ENCODE measurements at places on chromosomes 7 and 10. TPM values are rescaled to one million over a fixed set of nuclear protein-coding genes. Genes with fewer than 3 reads are reported as not detected.

GRCh38 chr10:100896876-100897461, 15.8 kb upstream of the SLF2 start:
- no peak for DNase-seq

GRCh38 chr7:27863880-27864279, 123.9 kb downstream of the TAX1BP1 start:
- no peak for DNase-seq

DNA sequence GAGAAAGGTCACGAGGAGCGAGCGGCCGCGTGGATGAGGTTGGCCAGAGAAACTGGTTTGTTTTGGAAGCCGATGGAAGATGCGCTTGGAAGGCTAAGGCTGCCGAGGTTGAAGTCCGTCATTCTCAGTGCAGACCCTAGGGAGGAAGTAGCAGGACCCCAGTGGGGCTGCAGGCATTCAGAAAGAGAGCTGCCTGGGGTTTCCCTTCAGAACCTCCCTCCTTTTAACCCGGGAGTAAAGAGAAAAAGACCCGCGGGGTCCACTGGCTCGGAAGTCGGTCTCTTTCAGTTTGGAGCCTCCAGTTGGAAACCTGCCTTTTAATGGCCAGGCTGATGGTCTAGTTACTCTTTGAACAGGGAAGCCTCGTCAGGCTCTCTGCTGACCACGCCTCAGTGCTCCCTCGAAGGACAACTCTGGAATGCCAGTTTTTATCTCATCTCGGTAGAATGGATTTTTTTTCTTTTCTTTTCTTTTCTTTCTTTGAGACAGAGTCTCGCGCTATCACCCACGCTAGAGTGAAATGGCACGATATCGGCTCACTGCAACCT, 188.6 kb downstream of the CUX1 start:
- no peak for DNase-seq

Gene PLCE1
- 2.0 TPM for polyA plus RNA-seq

DNA sequence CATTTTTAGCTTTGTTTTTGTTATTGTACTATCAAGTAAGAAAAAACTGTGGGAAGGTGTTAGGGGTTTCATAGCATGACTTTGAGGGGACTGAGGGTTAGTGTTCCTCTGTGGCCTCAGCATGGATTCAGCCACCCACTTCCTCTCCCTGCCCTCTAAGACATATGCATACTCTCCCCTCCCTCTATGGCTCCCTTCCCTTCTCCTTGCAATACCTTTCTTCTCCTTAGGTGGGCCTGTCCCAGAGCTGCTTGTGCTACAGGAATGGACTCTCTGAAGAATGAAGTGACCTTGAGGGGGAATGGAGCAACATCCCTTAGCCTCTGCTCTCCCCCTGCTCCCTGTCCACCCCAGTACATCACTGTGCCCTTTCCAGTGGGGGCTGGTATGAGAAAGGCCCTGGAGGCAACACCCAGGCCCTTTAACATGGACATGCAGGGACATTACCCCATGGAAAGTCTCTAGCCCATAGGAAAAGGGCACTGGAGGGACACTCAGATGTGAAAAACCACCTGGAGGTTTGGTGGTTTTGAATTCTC, 22.4 kb downstream of the CDH23 start:
- no peak for DNase-seq

DNA sequence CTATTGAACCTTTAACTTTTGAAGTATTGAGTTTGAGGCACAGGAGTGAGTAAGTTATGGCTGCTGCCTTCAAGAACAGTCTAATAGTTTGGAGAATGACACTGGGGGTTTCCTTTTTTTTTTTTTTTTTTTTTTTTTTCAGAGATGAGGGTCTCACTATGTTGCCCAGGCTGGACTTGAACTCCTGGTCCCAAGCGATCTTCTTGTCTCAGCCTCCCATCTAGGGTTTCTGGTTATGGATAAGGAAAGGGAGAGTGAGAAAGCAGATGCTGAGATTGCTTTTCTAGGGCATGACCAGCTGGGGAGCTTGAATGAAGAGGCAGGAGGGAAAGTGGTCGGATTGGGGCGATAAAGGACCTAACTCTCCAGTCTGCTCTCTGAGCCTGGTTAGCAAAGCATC, 59.9 kb upstream of the BTRC start:
- DNase-seq, result no peak

DNA sequence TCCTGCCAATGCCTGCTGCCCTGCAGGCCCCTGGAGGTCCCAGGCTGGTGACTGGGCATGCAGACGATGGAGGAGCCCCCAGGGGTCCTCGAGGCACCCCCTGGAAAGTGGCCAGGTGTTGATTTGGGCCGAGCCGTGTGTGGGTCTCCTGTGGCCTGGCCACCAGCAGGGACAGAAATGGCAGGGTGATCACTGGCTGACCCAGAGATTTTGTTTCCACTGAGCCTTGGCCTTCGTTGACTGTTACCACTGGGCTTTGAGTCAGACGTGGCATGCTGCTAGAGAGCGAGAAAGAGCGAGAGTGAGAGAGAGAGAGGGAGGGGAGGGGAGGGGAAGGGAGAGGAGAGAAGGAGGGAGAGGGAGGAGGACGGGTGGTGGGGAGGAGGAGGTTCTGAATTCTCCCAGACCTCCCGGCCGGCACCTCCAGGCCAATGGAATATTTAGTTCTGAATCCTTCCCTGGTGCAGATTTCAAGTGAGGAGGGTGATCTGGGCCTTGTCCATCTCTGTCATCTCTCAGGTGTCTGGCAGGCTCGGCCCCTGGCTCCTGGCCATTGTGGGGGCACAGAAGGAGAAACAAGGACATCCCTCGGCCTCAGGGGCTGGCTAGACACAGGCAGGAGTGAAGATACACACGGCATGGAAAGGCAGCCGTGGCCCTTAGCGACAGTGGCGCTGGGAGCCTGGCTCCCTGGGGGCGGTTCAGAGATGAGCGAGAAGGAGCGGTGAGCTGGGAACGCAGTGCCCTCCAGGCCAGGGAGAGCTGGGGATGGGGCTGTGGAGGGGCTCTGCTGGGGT, 58.2 kb downstream of the GLRX3 start:
- DNase-seq, result no peak

Gene EN2
- polyA plus RNA-seq, result not detected

DNA sequence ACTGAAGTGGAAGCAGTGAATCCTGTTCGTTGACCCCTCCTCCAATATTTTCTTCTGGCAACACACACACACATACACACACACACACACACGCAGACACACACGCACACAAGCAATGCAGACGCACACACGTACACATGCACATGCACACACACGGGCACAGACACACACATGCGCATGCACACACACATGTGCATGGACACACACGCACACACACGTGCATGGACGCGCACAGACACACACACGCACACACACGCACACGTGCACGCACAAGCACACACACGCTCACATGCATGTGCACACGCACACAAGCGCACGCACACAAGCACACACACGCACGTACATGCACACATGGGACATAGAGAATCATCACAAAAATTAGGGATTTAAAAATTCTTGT, 488.2 kb upstream of the TPK1 start:
- DNase-seq, result no peak

GRCh38 chr10:44386546-44387052, 1.7 kb upstream of the CXCL12 start:
- no peak for DNase-seq

GRCh38 chr7:131007439-131008330, 273.7 kb upstream of the KLF14 start:
- DNase-seq, result no peak

DNA sequence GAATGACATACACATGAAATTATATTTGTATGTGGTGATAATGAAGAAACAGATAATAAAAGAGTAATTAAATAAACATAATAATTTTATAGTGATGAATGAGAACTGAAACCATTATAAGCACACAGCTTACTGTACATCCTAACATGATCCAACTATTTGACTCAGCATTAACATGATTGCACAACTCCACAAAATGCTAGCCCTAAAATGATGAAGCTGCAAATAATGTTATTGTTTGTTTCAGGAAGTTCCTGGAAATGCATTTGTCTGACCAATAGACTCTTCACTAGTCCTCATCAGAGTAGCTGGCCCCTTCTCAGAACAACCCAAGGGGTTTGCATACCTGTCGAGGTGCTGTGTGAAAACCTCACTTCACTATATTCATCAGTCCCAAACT, 115.5 kb downstream of the RTKN2 start:
- DNase-seq, result peak; percentile 29

- DNase-seq, result no peak
Observed at GRCh38 chr7:867406-868188, 8.8 kb upstream of the GET4 start.

- DNase-seq, result no peak
Observed at GRCh38 chr10:111990734-111991133, 192.8 kb downstream of the GPAM start.

Gene DLD
- 169 TPM for polyA plus RNA-seq

Gene FZD1
- 9.6 TPM for polyA plus RNA-seq

Gene ADAM8
- polyA plus RNA-seq, result 0.25 TPM

DNA sequence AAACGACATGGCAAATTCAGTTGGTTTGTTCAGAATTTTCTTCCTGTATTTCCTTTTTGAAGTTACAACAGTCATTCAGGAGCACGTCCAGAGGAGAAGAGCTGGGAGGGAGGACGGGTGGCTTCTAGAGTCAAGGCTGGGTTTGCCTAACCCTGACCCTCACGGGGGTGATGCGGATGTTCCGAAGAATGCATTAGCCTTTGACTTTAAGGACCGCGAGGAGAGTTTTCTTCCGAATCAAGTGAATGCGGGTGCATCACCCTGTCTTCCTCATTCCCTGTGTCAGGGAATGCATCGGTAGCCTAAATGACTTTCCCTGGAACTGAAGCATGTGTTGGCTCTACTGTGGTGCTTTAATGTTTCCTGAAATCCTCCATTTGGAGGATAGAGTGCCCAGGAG, 396.6 kb upstream of the GALNT17 start:
- DNase-seq, result no peak

DNA sequence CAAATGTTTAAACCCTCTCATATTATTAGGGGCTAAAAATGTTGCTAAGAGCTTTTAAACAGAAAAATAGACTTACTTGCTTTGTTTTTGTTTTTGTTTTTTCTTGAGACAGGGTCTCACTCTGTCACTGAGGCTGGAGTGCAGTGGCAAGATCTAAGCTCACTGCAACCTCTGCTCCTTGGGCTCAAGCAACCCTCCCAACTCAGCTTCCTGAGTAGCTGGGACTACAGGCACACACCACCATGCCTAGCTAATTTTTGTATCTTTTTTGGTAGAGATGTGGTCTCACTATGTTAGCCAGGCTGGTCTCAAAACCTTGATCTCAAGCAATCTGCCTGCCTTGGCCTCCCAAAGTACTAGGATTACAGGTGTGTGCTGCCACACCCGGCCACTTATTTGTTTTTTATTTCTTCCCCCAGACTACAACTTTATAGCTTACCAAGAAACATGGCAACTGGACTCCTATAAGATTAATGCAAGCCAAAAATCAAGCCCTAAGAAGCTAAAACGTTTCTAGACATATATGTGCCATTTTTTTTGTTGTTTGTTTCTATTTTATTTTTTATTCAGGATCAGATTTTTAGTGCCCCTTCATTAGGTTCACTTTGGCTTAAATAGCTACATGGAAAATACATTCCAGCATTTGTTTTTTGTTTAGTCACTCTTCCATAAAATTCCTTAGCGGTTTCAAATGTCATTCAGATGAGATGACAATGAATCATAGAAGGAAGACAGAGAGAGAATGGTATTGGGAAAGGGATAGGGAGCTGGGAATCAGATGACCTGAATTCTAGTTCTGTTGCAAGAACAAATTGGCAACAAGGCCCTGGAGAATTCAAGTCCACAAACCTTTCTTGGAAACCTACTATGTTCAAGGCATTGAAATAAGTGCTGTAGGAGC, 163.4 kb upstream of the MKLN1 start:
- no peak for DNase-seq

DNA sequence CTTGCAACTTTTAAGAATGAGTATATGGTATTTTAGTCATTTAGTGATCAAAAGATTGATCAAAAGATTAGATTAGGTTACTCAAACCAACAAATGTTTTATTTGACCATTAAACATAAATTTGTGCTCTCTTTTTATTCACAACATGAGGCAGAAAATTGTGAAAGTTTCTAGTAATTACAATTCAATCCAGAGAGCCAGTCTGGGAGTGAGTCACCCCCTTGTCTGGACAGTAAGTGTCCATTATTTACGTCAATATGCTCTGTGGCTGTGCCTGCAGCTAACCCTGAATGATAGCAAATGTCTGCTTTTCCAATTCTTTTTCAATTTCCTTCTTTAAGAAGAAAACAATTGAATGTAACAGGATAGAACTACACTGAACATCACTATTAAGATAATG, 27.9 kb downstream of the GNG11 start:
- DNase-seq, result peak; percentile 36

GRCh38 chr7:132347858-132348257, 228.4 kb downstream of the PLXNA4 start:
- no peak for DNase-seq

Gene ATP6V0A4
- polyA plus RNA-seq, result not detected

DNA sequence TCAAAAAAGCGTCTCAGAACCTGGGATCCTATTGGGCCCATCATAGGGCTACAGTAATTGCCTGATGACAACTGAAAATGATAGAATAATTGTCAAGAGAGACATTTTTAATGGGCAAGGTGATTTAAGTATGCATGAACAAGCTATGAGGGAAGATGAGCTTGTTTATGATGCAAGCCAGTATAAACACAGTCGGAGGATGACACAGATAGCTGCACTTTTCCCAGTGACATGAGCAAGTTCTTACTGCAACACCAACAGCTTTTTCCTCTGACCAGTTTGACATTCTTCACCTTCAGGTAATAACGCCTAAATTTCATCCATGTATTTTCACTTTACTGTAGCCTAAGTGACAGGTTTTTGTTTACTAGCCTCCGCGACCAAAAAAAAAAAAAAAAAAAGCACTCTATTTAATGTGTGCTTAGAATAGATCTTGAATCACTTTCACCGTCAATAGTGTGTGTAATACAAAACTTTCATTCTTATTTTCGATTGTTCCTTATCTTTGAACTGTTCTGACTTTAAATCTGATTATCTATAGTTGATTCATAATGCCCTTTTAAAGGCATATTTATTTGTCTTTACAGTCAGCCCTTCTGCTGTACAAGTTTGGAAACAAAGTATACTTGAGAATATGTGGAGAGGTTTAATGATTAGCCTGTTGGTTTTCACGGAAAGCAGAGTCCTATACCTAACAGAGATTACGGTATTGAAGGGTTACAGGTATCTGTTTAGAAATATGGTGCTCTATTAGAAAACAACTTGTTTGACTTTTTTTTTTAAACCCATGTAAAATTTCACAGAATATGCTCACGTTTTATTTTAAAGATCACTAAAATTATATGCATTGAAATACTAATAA, 1.7 kb downstream of the FOXP2 start:
- DNase-seq, result no peak

Gene CLEC5A
- not detected for polyA plus RNA-seq

Gene GFRA1
- polyA plus RNA-seq, result 7.5 TPM

DNA sequence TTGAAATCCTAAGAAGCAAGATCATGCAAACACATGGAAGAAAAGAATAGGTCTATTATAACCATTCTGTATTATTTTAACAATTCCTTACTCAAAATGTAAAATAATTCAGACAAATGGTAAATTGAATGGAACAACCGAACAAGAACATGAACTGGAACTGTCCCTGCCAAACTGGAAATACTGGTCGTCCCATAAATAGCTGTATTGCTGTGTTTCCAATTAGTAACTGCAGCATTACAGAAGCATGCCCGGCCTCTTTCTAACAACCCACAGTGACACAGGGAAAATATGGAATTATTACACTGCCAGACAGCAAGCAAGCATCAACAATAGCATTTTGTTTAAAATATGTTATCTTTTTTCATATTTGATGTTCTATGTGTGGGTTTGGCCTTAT, 1138.5 kb upstream of the PHF14 start:
- DNase-seq, result no peak

GRCh38 chr10:100490531-100490930, 27.7 kb downstream of the WNT8B start:
- DNase-seq, result no peak

- DNase-seq, result no peak
Observed at GRCh38 chr10:102729029-102730026, 14.4 kb upstream of the WBP1L start.

Gene RGS10
- polyA plus RNA-seq, result 219 TPM

Measured in AG04450 (cell line).